ENCODE measurements at places on chromosomes 5 and 9. TPM values are rescaled to one million over a fixed set of nuclear protein-coding genes. Genes with fewer than 3 reads are reported as not detected.

ITGA1 gene
- total RNA-seq, result 132 TPM

ARL14EPL gene
- total RNA-seq, result 0.63 TPM

ZNF608 gene
- 13.2 TPM for total RNA-seq

PCDHB6 gene
- total RNA-seq, result 1.9 TPM

DMGDH gene
- total RNA-seq, result 1.6 TPM

IFNA13 gene
- not detected for total RNA-seq

All from aorta (tissue), 5 donors.